Uterus (tissue), 4 donors: ENCODE measurements at places on chromosomes 1 and 21. TPM values are rescaled to one million over a fixed set of nuclear protein-coding genes. Genes with fewer than 3 reads are reported as not detected.

DNA sequence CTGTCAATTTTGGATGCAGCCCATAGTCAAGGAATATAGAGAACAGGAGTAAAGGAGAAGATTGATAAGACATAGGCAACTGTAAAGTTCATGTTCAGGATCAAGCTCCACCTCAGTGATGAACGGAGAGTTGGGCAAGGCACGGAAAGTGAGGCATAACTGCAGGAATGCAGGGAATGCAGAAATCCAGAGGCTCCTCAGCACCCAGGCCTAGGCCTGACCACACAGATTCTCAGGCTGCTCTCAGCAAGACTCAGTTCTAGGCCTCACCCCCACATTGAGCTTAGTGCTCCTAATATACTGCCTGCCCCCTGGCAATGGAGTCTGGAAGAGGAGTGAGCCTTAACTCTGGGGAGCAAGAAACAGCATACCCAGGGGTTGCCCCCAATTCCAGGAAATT is 36.3 kb upstream of the S1PR1 start:
- no peak overlapping the region for H3K27ac ChIP-seq
- H3K4me1 ChIP-seq: no peaks in the 10 kb centered on the region
- no peaks in the 10 kb centered on the region for H3K36me3 ChIP-seq
- no peaks in the 10 kb centered on the region for H3K27me3 ChIP-seq

Gene OR10K1
- total RNA-seq: not detected

Gene TCEA3
- total RNA-seq: 20.6 TPM

DNA sequence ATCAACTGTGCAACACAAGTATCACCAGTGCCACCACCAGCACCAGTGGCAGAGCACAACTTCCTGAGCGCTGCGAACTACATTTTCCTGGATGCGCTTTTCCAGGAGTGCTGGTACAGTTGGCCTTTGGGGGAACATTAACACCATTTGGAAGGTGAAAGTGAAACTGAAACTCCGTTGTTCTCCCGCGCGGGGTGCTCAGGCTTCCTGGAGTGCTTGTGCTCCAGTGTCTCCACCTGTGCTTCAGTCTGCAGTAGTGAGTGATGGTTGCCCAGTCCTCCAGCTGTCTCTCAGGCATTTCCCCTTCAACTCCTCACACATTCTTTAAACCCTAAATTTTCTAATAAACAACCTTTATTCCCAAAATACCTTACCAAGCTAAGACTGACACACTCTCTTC is 187.8 kb downstream of the LRRIQ3 start:
- H3K27me3 ChIP-seq: no peaks in the 10 kb centered on the region
- no peaks in the 10 kb centered on the region for H3K4me1 ChIP-seq
- H3K27ac ChIP-seq: no peak overlapping the region

Gene AURKAIP1
- total RNA-seq: 75.8 TPM

Gene S100A5
- total RNA-seq: not detected

GRCh38 chr1:99603699-99604560 is 42.0 kb upstream of the PALMD start:
- H3K27ac ChIP-seq: peak overlapping the region; percentile 48
- H3K4me3 ChIP-seq: no peak overlapping the region
- H3K27me3 ChIP-seq: no peaks in the 10 kb centered on the region
- no peaks in the 10 kb centered on the region for H3K4me1 ChIP-seq

Gene CDC42SE1
- 51.8 TPM for total RNA-seq

GRCh38 chr1:150061632-150062101 is 5.9 kb upstream of the VPS45 start:
- no peak overlapping the region for H3K4me3 ChIP-seq
- no peaks in the 10 kb centered on the region for H3K4me1 ChIP-seq
- DNase-seq: peak; percentile 36
- H3K36me3 ChIP-seq: no peaks in the 10 kb centered on the region

Gene GPR52
- not detected for total RNA-seq

DNA sequence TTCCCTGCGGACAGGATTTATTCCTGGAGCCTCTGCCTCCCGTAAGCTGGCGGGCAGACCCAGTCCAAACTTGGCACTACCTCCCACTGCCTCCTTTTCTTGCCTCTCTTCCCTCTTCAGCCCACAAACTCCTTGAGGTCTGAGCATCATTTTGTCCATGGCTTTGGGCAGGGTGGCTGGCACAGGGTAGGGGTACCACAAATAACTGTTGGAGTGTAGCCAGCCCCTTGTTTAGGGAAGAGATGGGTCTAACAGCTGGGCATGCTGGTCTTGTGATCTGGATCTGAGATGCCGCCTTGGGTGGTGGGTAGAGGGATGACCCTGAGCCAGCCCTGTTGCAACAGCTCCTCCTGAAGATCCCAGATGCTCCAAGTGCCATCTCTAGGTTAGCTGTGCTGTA is 71.4 kb upstream of the CLDN14 start:
- peak overlapping the region; percentile 4 for H3K27ac ChIP-seq
- H3K27me3 ChIP-seq: no peaks in the 10 kb centered on the region
- no peaks in the 10 kb centered on the region for H3K4me1 ChIP-seq

Gene GJC2
- 7.9 TPM for total RNA-seq

- peak within 1 kb of the TSS; percentile 27 for H3K4me3 ChIP-seq
- peaks cover 7% of the 10 kb centered on the region for H3K27me3 ChIP-seq
- DNase-seq: no peak
- H3K36me3 ChIP-seq: no peaks in the 10 kb centered on the region
- H3K27ac ChIP-seq: no peak within 1 kb of the TSS
These were observed at the start of gene COL9A2 for GRCh38 chr1:40316595-40317393. Gene COL9A2 (minus strand): TSS chr1:40317286. CDS start chr1:40317197, 89 bp downstream.

GRCh38 chr1:199660071-199660470 is 367.4 kb upstream of the NR5A2 start:
- no peaks in the 10 kb centered on the region for H3K4me1 ChIP-seq
- H3K27ac ChIP-seq: no peak overlapping the region
- H3K4me3 ChIP-seq: no peak overlapping the region
- DNase-seq: no peak
- H3K27me3 ChIP-seq: no peaks in the 10 kb centered on the region

DNA sequence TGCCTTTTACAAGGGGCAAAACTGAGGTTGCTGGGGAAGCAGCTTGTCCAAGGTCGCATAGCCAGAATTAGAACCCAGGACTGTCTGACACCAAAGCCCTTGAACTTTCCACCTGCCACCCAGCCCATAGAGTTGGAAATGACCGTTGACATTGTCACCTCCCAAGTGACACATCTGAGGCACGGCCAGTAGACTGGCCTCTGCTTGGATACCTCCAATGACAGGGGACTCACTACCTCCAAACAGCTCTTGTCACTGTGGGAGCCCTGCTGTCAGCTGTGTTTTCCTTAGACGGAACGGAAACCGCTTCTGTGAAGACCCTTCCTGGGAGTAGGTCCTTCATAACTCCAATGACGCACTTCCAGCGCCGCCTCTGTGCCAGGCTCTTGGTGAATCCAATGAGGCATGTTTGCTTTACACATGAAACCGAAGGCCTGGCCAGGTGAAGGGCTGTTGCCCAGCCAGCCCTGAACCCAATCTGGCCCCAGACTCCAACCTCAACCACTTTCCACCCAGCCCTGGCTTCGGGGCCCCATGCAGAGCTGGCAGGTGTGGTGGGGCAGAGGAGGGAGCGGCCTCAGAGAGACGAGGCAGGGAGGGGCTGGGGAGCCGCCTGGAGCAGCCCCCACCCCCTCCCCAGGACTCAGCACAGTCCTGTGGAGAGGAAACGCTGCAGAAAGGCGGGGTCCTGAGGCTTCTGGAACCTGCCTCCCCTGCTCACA is 109.2 kb upstream of the IFFO2 start:
- no peaks in the 10 kb centered on the region for H3K4me1 ChIP-seq
- no peaks in the 10 kb centered on the region for H3K27me3 ChIP-seq
- H3K36me3 ChIP-seq: no peaks in the 10 kb centered on the region

GRCh38 chr1:174769961-174770549 is 229.7 kb upstream of the CACYBP start:
- H3K27me3 ChIP-seq: no peaks in the 10 kb centered on the region
- H3K27ac ChIP-seq: no peak overlapping the region
- H3K36me3 ChIP-seq: no peaks in the 10 kb centered on the region
- H3K4me1 ChIP-seq: no peaks in the 10 kb centered on the region
- H3K4me3 ChIP-seq: no peak overlapping the region

DNA sequence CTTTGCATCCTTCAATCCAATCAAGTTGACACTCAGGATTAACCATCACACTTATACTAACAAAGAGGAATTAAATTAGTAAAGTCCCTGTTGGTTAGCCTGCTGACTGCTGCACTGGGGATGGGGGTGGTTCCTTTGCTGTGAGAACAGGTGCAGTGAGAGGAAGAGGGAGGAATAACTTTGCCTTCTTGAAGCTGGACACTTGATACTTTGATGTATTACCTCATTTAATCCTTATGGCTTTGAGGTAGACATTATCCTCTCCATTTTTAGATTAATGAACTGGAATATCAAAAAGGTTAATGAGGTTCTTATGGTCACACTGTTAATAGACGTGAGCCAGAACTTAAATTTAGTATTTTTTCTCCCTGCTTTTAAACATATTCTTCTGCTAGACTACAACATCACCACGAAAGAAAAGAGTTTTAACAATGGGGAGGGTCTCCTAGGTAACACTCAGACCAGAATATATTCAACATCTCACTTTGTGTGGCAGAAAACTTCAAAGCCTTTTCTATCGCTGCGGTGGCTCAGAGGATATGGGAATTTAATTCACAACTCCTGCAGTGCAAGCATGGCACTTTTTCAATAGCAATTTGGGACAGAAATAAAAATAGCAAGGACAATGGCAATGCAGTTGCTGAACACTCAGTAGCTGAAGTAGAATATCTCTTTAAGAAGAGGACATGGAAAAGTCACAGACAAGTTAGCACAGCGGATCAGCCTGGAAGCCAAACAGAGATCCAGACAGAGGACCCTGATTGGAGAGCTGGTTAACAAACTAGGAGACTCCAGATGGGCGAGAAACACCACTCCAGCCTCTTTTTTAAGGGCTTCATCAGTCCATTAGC is 68.8 kb upstream of the DNAH14 start:
- no peaks in the 10 kb centered on the region for H3K27me3 ChIP-seq
- H3K36me3 ChIP-seq: no peaks in the 10 kb centered on the region
- H3K27ac ChIP-seq: no peak overlapping the region
- no peak for DNase-seq
- no peak overlapping the region for H3K4me3 ChIP-seq
- H3K4me1 ChIP-seq: no peaks in the 10 kb centered on the region

GRCh38 chr1:66867501-66867900 is 57.2 kb downstream of the DNAI4 start:
- DNase-seq: no peak
- H3K27ac ChIP-seq: no peak overlapping the region
- no peak overlapping the region for H3K4me3 ChIP-seq
- no peaks in the 10 kb centered on the region for H3K36me3 ChIP-seq

GRCh38 chr1:151562661-151563060 is 22.6 kb downstream of the TUFT1 start:
- no peak for DNase-seq
- no peaks in the 10 kb centered on the region for H3K27me3 ChIP-seq
- H3K36me3 ChIP-seq: no peaks in the 10 kb centered on the region
- H3K27ac ChIP-seq: no peak overlapping the region
- no peaks in the 10 kb centered on the region for H3K4me1 ChIP-seq
- H3K4me3 ChIP-seq: no peak overlapping the region

DNA sequence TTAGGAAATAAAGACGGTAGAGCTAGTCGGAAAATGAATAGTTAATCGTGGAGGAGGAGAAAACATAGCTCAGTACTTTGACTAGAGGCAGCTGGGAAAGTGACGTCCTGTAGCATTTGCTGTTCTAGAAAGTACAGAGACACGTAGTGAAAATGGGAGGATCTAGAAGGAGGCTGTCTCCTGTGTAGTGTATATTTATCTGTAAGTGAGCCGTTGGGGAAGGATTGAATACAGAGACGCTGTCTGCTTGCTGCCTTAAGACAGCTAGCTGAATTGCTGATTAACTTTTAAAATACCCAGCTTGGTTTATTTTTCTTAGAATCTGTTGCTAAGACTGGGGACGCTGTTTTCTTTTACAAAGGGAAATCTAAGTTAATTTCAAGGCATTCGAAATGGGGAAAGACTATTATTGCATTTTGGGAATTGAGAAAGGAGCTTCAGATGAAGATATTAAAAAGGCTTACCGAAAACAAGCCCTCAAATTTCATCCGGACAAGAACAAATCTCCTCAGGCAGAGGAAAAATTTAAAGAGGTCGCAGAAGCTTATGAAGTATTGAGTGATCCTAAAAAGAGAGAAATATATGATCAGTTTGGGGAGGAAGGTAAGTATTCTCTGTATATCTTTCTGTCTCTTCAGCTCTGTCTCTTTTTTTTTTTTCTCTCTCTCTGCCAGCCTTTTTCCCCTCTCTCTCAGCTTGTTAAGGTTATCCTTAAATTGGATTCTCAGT is at the start of gene DNAJB4:
Gene DNAJB4, plus strand, starts transcription at position 221 of the 729 bp plus-strand sequence. Its CDS starts 172 bp downstream, at position 393.
- H3K4me1 ChIP-seq: peaks cover 8% of the 10 kb centered on the region
- no peaks in the 10 kb centered on the region for H3K27me3 ChIP-seq
- no peaks in the 10 kb centered on the region for H3K36me3 ChIP-seq
- DNase-seq: peak; percentile 51

- H3K4me3 ChIP-seq: no peak overlapping the region
- H3K4me1 ChIP-seq: no peaks in the 10 kb centered on the region
- H3K27me3 ChIP-seq: no peaks in the 10 kb centered on the region
- DNase-seq: no peak
- no peaks in the 10 kb centered on the region for H3K36me3 ChIP-seq
- no peak overlapping the region for H3K27ac ChIP-seq
These were observed 84.6 kb upstream of the NEK7 start for GRCh38 chr1:198072177-198072576.

GRCh38 chr1:161432091-161432490 is 64.4 kb upstream of the CFAP126 start:
- no peaks in the 10 kb centered on the region for H3K27me3 ChIP-seq
- H3K36me3 ChIP-seq: no peaks in the 10 kb centered on the region
- H3K27ac ChIP-seq: no peak overlapping the region
- H3K4me1 ChIP-seq: no peaks in the 10 kb centered on the region
- no peak for DNase-seq
- no peak overlapping the region for H3K4me3 ChIP-seq

Gene LRRC3
- 2.3 TPM for total RNA-seq
